ENCODE measurements at places on chromosomes 12 and 14.

DNA sequence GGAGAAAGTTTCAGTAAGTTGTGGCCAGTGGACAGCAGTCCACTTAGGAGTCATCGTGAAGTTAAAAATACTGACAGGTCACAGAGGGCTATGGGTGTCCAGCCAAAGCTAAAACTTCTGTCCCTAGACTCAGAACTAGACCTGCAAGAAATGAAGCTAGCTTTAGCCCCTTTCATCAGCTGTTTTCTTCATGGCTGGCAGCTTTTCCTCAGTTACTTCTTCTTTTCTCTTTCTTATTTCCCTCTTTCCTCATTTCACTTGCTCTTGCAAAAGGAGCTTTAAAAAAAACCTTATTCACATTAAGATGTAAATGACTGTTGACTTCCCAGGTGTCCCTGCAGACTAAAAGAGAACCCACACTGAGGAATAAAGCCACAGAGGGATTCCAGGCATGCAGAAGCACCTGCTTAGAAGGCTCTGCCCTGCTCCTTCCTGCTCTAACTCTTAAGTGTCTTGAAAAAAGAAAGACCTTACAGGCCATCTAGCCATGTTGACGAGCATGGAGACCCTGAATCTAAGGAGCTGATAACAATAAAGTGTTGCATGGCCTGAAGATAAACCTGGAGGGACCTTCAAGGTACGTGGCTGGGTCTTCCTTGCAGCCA is 69.7 kb upstream of the CCND2 start:
- no peak for DNase-seq

DNA sequence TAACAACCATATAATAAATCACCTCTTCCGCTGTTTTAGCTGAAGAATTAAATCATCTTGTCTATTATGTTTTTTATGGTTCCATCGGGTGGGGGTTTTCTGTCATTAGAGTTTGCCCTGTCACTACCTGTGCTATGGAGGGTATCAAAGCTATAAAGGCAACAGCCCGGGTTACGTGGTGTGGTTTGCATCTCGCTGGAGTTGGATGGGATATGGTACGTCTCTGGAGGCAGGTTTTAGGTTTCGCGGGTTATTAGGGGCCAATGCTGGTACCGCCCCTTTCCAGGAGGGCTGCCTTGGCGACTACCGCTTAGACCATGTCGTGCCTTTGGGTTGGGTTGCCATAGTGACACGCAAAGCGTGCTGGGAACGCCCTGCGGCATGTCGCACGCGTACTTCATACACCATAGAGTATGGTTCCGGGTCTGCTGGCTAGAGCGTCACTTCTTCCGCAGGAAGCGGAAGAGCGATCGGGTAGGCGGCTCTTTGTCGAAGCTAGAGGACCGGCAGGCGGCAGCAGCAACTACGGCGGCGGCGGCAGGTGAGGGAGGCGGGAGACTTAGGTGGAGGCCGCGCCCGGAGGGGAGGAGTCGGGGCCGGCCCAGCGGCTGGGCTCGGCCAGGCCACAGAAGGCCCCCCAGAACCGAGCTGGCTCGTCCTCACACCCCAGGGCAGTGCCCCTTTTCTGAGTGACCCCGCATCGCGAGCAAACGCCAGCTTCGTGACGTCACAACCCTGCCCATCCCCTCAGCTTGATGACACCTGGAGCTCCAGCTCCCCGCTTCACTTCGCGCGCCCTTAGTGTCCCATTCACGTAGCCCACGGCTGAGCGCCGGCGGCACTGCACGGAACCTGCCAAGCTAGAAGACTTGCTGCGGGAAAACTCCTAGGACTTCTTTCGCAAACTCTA is at the start of gene ZC3H10:
ZC3H10 (plus strand) TSS at position 489 of the 910 bp plus-strand sequence. CDS start 2,297 bp downstream, outside the sequence.
- DNase-seq = peak; percentile 99

GRCh38 chr14:55313480-55313879 is 42.3 kb downstream of the FBXO34 start:
- DNase-seq = no peak

DNA sequence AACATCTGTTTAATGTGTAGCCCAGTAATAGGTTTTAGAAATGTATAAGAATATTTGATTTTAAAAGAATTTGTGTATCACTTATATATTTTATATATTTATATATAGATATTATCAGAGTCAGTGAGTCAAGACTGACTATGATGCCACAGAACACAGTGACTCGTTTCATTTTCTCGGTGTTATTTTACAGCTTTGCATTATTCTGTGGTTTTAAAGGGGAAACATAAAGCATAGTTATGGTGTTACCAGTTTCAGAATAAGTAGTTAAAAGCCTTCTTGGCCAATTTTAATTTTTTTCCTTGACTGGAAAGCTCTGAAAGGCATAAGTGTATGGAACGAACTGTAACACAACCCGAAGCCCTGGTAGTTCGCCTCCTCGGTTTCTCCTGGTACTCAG is 91.0 kb downstream of the GRIP1 start:
- DNase-seq = peak; percentile 85

- DNase-seq = peak; percentile 53
These were observed 24.1 kb upstream of the BCDIN3D start for GRCh38 chr12:49866859-49867569.

- peak; percentile 28 for DNase-seq
These were observed 1.1 kb upstream of the HOXC8 start for GRCh38 chr12:54007538-54008259.

DNA sequence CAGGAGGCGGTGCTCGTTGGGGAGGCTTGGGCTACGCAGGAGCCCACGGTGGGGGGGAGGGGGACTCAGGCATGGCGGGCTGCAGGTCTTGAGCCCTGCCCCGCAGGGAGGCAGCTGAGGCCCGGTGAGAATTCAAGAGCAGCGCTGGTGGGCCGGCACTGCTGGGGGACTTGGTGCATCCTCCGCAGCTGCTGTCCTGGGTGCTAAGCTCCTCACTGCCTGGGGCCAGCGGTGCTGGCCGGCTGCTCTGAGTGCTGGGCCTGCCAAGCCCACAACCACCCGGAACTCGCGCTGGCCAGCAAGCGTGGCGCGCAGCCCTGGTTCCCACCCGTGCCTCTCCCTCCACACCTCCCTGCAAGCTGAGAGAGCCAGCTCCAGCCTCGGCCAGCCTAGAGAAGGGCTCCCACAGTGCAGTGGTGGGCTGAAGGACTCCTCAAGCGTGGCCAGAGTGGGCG is 3.2 kb downstream of the METTL25 start:
- DNase-seq = no peak

DNA sequence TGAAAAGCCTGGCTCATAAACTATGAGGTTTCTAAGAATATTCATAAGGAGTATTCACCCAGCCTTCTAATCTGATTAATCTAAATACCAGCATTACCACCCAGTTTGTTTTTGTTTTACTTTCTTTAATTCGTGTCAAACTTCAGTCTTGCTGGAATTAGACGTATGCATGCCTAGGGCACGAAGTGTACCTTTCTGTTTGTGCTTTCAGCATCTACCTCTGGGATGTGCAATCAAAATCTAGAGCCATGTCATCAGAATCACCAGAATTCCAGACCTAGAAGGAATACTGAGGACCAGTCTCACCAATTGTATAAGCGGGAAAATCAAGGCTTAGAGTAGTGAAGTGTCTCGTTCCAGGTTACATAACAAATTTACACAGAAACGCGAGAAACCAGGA is 57.3 kb downstream of the KITLG start:
- DNase-seq = no peak

- DNase-seq = no peak
These were observed 80.4 kb upstream of the TRHDE start for GRCh38 chr12:72191761-72192160.

GRCh38 chr12:104306943-104307654 is 3.6 kb downstream of the EID3 start:
- DNase-seq = no peak

GRCh38 chr14:51095854-51096823 is 1.2 kb upstream of the TRIM9 start:
- peak; percentile 33 for DNase-seq

DNA sequence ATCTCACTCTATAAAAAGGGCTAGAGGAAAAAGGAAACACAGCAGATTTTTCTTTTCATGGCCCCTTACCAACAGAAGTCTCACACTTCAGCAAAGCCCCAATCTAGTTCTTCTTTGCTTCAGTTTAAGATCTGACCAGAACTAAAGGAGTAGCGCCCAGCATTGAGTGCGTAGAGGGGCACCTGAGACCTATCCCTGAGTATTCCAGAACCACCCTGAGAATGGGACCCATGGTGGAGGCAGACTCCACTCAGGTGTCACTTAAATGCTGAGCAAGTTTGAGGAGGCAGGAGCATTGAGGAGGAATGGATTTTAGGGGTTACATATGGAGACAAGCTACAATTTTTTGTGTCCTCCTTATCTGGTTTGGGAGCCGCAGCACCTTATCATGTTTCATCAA is 1.8 kb upstream of the HOXC11 start:
- DNase-seq = no peak

GRCh38 chr14:64506721-64507120 is 2.2 kb downstream of the ZBTB1 start:
- DNase-seq = no peak

- DNase-seq = peak; percentile 16
These were observed 496.4 kb downstream of the FOXG1 start for GRCh38 chr14:29262979-29263378.

Data from fibroblast of skin of right biceps (primary cell).